Smooth muscle cell of trachea (primary cell): ENCODE measurements at places on chromosomes 2 and 18. TPM values are rescaled to one million over a fixed set of nuclear protein-coding genes. Genes with fewer than 3 reads are reported as not detected.

Gene TXNDC2
- under 0.01 TPM in 2 replicates for total RNA-seq

Gene CDH2
- 6.3 and 6.8 TPM in 2 replicates for total RNA-seq

Gene VIT
- 1.2 and 2.3 TPM in 2 replicates for total RNA-seq

Gene ARHGEF4
- total RNA-seq: 1.3 and 4.0 TPM in 2 replicates

Gene OR6B2
- total RNA-seq: 0.17 TPM in 1 of 2 replicates, not detected in the other

Gene TCF23
- not detected in 2 replicates for total RNA-seq

Gene RAB11FIP5
- 46.0 and 70.5 TPM in 2 replicates for total RNA-seq

Gene CRYBA2
- total RNA-seq: not detected in 2 replicates

Gene MOCOS
- total RNA-seq: 5.5 and 13.7 TPM in 2 replicates

Gene FEV
- under 0.01 TPM in 1 of 2 replicates, not detected in the other for total RNA-seq

Gene EFEMP1
- total RNA-seq: 421 and 627 TPM in 2 replicates

Gene DUSP19
- 3.5 TPM in 2 replicates for total RNA-seq

Gene LYPD6B
- not detected in 2 replicates for total RNA-seq

Gene GKN1
- total RNA-seq: not detected in 2 replicates

Gene ZNF396
- total RNA-seq: 2.8 and 3.0 TPM in 2 replicates
